ENCODE measurements at places on chromosomes 5 and 9.

DNA sequence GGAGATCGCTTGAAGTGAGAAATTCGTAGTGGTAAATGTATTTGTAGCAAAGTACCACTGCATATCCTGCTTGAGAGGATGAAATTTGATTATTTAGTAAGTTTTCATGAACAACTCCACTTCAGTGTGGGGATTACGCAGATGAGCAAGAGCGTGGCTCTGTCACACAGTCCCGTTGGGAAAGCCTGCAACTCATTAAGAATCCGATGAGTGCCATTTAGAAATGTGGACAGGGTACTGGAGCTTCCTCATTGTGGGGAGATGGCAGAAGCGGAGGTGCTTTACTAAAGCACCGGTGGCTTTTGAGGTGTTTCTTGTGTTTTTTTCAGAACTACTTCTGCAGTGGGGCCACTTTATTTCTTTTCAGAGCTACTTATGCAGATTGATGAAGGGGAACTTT is 1.4 kb downstream of the TJP2 start:
- no peak for DNase-seq

DNA sequence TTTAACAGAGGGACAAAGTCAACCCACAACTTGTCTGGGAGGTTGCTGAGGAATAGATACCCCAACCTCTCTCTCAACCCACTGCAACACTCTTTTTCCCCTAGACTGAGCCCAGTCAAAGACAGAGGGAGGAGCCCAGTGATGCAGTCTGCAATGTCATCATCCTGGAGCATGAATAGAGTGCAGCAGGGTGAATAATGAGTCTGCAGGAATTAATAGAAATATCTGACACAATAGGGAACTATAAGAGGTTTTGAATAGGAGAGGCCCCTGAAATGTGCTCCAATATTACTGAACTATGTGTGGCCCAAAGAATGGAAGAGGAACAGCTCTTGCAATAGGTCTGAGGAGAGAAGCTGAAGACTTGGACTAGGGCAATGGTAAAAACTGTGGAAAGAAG is 59.1 kb downstream of the PDCD1LG2 start:
- no peak for DNase-seq

DNA sequence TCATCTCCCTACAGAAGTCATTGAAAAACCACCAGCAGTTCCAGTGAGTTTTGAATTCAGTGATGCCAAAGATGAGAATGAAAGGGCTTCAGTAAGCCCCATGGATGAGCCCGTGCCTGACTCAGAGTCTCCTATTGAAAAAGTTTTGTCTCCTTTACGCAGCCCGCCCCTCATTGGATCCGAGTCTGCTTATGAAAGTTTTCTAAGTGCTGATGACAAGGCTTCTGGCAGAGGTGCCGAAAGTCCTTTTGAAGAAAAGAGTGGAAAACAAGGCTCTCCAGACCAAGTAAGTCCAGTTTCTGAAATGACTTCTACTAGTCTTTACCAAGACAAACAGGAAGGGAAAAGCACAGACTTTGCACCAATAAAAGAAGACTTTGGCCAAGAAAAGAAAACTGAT is 90.1 kb downstream of the MAP1B start:
- DNase-seq = no peak

DNA sequence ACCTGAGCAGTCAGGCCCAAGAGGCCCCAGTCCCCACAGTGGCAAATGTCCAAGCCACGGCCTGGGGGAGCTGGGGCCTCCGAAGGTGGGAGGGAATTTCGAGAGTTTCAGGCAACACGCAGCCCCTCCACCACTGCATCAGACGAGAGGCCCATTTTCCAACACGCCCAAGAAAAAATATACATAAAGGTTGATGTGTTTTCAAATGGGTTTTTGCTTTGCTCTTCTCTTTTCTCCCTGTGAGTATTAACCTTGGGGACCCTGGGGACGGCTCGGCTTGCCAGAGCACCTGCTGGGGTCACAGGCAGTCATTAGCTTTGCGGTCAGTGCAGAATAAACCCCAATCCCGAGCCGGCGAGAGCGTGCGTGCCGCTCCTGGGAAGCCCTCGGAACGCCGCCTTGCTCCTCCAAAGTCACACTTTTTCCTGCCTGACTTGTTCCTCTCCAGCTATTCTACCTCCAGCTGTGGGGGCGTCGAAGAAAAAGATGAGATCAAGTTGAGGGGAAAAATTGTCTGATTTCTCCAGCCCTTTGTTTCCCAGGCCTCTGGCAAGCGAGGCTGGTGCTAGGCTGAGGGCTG is 31.5 kb downstream of the ASS1 start:
- DNase-seq = no peak

DNA sequence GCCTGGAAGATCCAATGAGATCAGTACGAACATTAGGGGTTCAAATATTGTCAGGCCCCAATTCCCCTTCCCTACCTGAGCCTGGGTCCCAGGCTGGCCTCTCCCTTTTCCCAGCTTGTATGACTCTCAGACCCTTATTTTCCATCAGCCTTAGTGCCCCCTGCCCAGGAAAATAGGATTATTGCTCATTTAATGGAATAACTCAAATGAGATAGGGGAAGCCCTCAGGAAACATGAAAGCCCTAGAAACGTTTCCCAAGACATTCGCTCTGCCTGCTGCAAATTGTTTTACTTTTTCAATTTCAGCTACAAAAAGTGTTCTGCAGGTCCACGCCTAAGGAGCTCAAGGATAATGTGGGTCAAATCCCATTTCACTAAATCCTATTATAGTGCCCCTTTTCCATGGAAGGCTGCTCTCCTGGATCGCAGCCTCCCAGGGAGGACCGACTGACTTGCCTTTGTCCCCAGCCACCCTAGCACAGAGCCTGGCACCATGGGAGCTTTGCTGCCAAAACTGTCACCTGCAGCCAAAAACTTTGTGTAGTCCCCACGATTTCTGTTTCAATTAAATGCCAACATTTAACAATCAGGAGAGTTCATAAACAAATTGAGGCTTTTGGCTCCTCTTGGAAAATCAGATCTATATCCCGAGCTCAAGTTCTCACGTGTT is 46.9 kb downstream of the THOC3 start:
- DNase-seq = no peak

GRCh38 chr9:34783951-34784487 is 74.1 kb upstream of the CCL21 start:
- DNase-seq = no peak

- no peak for DNase-seq
Measured at GRCh38 chr5:148730270-148730669, 75.9 kb upstream of the HTR4 start.
